T-cell (primary cell): ENCODE measurements at places on chromosomes 3 and 15. TPM values are rescaled to one million over a fixed set of nuclear protein-coding genes. Genes with fewer than 3 reads are reported as not detected.

SLC38A3 gene
- total RNA-seq: 0.98 TPM

- H3K36me3 ChIP-seq: no peaks in the 10 kb centered on the region
- H3K4me1 ChIP-seq: no peaks in the 10 kb centered on the region
- no peak for DNase-seq
- H3K4me3 ChIP-seq: no peak overlapping the region
- no peaks in the 10 kb centered on the region for H3K27me3 ChIP-seq
These were observed 67.4 kb upstream of the FNDC3B start for GRCh38 chr3:171971919-171972514.

ZPLD1 gene
- not detected for total RNA-seq

FBXO40 gene
- not detected for total RNA-seq

- H3K4me1 ChIP-seq: no peaks in the 10 kb centered on the region
- no peak overlapping the region for H3K4me3 ChIP-seq
- no peak overlapping the region for H3K27ac ChIP-seq
- H3K27me3 ChIP-seq: no peaks in the 10 kb centered on the region
These were observed 45.9 kb downstream of the SUMF1 start for GRCh38 chr3:4421121-4421520.

GRCh38 chr3:149443545-149443912, 31.0 kb upstream of the TM4SF4 start:
- DNase-seq: no peak
- H3K4me1 ChIP-seq: no peaks in the 10 kb centered on the region
- no peaks in the 10 kb centered on the region for H3K36me3 ChIP-seq
- no peak overlapping the region for H3K4me3 ChIP-seq
- H3K27me3 ChIP-seq: no peaks in the 10 kb centered on the region
- no peak overlapping the region for H3K27ac ChIP-seq
